Left lobe of liver (tissue), 2 donors: ENCODE measurements at places on chromosomes 12 and 14.

DNA sequence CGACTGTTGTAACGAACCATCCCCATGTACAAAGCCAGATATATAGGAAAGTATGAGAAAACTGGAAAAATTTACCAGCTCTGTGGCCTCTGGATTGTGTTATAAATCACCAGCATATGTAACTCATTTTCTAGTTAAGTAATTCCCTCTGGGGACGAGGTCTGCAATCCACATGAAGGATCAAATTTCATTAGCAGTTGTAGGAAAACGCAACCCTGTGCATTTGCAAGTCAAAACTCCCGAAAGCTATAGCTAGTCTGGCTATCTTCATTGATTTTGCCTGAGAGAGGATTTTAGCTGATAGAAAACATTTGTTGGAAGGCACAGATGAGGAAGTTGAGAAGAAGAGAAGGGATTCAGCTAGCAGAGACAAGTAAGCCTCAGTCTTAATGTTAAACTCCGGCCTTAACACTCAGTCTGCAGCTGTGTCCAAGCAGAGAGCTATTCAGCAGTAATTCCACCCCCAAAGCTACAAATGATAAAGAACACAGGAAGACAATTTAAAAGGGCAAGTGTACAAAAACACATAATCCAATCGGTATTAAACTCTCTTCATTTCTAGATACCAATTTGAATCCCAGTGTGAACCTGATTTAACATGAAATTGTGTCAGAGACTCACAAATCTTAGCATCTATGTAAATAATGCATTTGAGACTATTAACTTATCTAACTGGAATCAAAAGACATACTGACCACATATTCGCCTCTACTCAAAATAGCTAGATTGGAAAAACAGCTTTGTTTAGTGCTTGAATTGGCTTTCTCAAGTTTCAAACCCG lies 54.2 kb upstream of the CERS5 start:
- DNase-seq = no peak

- peak; percentile 94 for DNase-seq
Observed at GRCh38 chr14:39266525-39266870, 32.8 kb downstream of the MIA2 start.

DNA sequence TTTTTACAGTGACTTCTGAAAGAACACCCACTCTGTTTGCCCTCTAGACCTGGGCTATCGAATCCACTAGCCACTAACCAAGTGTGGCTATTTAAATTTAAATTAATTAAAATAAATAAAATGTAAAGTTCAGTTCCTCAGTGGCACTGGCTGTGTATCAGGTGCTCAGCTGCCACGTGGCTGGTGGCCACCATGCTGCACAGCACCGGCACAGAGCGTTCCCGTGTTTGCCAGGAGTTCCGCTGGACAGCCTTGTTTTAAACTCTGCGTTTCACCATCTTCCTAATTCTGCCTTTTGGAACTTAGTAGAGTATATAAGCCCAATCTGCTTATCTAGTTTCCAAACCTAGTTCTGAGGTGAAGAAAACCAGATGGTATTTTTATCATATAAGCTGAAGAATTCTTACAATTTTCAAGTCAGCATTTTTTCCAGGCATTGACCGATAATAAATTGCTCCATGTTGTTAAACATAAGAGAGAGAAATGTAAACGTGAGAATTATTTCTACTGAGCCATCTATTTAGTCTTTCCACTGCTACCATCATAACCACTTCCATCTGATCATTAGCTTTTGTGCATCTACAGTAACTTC lies 339.0 kb downstream of the CACNA1C start:
- no peak for DNase-seq

DNA sequence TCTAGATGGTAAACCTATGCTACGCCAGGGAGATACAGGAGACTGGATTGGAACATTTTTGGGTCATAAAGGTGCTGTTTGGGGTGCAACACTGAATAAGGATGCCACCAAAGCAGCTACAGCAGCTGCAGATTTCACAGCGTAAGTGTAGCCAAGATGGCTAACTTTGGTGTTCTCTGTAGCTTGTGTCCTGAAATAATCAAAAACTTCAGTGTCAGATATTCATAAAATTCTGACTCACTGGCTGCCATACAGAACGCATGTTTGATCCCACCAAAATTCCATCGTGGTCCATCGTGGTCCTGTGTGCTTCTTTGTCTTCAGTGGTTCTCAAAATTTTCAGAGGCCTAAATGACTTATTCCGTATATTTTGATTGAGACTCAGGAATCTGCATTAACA lies 1.3 kb downstream of the STRAP start:
- no peak for DNase-seq

GRCh38 chr12:52796839-52797528 lies 1.1 kb upstream of the KRT3 start:
- no peak for DNase-seq

DNA sequence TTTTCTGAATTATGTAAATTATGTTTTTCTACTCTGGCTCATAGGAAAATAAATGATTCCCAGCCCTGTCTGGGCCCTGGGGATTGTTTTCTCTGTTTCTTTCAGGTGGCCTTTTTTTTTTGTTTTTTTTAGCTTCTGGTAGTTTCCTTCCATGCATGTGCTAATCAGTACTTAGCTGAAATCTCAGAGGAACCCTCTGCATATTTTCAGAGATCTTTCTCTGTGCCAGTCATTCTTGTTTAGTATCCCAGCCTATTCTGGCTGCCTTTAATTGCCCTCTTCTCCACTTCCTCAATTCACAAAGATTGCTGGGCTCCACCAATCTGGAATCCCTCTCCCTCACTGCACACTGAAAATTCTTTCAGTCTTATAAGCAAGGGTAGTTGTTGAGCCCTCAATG lies 46.9 kb downstream of the CNOT2 start:
- no peak for DNase-seq

- DNase-seq = no peak
Observed at GRCh38 chr12:124232654-124232987, 62.3 kb upstream of the RFLNA start.

DNA sequence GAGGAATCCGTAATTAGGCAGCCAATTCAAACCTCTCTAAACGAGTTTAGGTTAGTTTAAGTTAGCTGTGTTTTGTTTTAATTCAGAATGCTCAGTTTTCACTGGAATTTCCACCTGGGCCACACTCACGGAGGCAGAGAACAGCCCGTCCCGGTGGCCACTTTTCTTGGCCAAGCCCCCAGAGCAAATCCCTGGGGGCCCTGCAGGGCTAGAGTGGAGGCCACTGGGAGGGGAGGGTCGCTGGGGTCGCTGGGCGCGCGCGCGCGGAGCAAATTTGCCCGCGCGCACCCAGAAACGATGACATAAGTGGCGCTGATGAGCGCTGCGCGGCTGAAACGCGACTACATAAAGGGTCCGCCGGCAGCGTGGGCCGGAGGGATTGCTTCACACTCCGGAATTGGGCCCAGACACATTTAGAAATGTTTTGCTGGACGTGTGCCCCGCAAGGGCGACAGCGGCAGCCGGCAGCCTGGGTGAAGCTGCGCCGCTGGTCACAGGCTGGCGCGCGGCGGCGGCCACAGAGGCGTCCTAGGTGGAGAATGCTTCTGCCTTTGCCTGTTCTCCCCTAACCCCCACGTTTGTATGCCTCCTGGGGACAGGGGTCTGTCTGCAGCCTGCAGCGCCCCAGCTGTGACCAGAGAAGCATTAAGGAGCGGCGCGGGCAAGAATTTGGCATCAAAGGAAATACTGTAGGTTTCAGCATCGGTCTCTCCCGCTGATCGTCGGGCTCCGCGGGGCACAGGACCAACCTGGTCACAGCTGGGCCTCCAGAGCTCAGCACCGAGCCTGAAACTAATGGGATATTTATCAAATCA lies 37.9 kb upstream of the TBX5 start:
- DNase-seq = no peak

- no peak for DNase-seq
Observed at GRCh38 chr14:28157887-28158791, 608.4 kb upstream of the FOXG1 start.

DNA sequence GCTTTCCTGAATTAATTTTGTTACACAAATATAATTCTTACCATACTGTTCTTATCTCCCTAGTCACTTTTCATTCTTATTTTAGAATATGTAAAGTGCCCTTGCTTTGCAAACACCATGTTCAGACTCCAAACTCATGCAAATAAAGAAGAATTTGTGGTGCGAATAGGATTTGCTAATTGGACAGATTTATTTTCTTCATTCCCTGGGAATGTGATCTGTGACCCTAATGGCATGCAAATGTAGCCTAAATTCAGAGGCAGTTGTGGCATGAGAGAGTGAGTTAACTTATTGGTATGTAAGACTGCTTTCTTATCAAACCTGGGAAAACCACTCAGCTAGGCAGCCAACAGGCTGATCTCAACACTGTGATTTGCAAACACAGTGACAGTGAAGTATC lies 10.0 kb downstream of the CAPZA3 start:
- no peak for DNase-seq

- DNase-seq = no peak
Observed at GRCh38 chr12:68303850-68304249, 28.3 kb downstream of the MDM1 start.

DNA sequence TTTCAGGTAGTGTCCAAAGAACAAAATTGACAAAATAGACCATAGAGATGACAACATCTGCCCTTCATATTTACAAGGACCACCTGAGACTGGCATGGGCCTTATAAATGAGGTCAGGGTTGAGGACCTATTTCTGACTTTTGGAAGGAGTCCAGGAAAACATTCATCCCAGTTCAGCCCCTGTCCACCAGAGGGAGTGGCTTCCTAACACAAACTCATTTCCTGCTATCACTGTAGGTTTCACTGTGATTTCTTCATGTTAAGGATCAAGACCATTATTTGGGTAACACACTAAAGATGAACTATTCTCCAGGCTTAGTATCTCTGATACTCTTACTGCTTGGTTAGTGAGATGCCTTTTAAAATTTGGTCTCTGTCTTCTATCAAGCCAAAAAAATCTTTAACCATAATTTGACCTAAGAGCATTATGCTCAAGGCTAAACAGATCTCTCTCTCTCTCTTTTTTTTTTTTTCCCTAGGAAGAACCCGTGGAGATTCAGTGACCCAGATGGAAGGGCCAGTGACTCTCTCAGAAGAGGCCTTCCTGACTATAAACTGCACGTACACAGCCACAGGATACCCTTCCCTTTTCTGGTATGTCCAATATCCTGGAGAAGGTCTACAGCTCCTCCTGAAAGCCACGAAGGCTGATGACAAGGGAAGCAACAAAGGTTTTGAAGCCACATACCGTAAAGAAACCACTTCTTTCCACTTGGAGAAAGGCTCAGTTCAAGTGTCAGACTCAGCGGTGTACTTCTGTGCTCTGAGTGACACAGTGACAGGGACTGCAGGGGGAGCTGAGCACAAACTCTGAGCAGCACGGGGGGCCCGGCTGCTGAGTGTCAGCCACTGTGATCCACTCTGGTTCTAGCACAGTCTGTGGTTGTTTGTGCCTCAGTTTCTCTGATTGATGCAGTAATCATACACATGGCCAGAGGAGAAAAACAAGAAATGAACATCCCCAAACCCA lies 267.6 kb upstream of the OR4E1 start:
- no peak for DNase-seq
